ENCODE measurements at places on chromosomes 3 and 15.

DNA sequence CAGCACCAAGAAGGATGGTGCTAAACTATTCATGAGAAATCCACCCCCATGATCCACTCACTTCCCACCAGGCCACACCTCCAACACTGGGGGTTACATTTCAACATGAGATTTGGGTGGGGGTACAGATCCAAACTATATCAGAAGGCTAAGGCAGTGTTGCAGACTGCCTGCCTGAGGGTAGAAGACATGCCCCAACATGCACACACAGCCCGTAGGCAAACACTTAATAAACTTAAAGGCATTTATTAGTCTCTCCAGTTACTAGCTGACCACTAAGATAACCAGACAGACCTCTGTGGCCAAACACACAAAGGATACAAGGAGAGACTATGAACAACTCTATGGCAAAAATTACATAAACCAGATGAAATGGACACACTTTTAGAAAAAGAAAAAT lies 10.2 kb downstream of the FAM162A start:
- DNase-seq, result no peak

GRCh38 chr3:173849489-173849888 lies 451.9 kb downstream of the NLGN1 start:
- DNase-seq, result no peak

GRCh38 chr3:140347151-140347550 lies 330.7 kb upstream of the TRIM42 start:
- DNase-seq, result no peak

DNA sequence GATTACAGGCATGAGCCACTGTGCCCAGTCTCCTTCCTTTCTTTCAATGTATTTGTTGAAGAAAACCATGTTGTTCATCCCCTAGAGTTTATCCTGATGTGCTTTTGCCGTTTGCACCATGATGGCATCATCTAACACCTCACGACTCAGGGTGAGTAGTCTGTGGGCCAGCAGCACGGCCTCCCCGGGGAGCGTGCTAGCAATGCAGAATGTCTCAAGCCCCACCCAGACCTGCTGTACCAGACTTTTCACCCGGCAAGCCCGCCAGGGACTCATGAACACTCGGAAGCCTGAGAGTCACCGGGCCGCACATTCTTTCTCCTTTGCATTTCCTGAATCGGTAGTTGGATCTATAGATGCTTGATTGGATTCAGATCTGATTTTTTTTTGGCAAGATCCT lies 64.6 kb downstream of the RPN1 start:
- DNase-seq, result no peak

- no peak for DNase-seq
These were observed 315.9 kb upstream of the SEMA6D start for GRCh38 chr15:47401427-47401826.

DNA sequence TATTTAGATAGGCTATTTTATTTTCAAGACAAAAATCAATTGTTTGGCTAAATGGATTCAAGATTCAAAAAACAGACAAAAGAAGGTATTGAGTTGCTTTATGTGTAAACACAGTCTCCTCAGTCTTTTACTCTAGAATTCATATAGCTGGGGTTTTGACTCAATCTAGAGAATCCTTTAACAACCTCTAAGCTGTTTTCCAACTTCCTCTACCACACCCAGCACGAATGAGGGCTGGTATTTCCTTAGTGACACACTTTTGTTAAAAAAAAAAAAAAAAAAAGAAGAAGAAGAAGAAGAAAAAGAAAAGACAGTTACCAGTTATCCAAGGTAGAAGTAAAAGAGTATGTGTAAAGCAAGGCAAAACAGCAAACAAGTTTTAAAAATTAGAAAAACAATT lies 732.8 kb upstream of the GOLIM4 start:
- DNase-seq, result no peak

DNA sequence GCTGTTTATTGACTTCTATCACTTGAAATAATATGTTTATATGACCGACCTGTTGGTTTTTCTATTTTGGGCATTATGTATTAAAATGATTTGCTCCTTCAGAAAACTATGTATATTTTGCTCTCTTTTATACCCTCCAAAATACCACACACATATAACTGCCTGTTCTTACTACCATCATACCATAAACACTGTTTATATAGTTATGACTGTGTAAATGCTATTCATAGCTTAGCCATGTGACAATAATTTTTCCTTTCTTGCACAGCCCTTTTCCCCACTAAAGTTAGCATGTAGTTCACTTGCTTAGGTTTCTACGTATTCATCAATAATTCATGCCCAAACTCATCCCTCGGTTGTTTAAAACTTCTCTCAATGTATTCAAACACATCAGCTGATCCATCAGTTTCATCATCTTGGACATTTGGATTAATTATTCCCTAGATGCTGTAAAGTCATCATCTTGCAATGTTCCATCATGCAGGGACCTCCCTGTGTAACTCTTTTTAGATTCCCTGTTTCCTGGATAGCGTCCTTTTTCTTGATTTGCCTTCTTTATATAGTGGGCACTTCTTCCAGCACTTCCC lies 8.2 kb upstream of the RYK start:
- no peak for DNase-seq

DNA sequence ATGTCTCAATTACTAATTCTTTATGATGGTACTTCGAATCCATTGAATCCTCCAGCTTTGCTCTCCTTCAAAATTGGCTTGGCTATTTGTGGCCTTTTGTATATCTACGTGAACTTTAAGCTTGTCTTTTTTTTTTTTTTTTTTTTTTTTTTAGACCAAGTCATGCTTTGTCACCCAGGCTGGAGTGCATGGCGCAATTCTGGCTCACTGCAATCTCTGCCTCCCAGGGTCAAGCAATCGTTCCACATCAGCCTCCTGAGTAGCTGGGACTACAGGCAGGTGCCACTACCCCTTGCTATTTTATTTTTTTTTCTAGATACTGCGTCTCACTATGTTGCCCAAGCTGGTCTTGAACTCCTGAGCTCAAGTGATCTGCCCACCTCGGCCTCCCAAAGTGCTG lies 7.7 kb upstream of the DIPK2A start:
- no peak for DNase-seq

DNA sequence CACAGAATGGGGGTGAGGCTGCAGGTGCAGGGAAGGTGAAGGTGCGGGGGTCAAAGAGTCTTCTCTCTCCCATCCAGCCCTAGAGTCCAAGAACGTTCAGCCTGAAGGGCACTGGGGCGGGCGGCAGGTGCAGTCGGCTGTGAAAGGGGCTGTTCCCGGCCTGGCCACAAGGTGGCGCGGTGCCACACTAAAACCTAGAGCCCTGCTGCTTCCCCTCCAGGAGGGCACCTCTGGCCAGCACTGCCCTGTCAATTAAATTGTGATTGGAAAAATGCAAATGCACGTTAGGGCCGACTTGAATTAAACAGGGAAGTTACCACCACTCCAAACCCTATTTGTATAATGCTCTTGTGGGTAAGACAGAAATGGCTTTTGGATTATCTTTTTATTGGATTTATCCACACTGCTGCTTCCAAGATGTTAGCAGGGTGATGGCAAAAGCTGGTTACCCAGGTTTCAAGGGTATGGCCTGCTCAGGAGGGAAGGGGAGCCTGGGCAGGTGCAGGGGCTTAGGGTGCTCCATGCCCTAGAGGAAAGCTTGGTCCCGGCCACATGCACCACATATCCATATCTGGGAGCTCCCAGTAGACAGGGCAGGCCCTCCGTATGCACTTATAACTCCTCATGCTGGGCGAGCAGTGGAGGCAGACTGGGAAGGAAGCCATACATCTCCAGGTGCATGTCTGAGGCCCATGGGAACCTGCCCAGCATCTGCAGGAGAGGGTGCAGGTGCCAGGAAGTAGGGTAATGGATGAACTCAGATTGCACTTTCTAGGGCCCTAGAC lies 119.8 kb downstream of the ADCY5 start:
- DNase-seq, result peak; percentile 86

DNA sequence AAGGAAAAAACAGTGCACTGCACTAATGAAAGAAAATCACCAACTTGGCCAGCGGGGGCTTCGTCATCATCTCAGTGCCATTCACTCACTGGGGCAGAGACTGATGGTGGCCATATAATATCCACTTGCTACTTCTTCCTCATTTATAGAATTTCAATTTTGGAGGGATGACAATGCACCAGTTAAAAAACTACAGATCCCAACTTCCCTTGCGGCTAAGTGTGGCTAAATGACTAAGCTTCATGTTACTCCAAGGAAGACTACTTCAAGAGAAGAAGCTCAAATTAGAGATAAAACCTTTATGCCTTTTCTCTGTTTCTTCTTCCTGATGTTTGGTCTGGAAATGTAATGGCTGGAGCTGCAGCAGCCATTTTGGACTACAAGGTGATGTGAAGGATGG lies 38.8 kb downstream of the NGLY1 start:
- DNase-seq, result no peak

- DNase-seq, result peak; percentile 69
These were observed 24.8 kb downstream of the GABRA5 start for GRCh38 chr15:26891448-26892181.

- DNase-seq, result no peak
These were observed 7.5 kb downstream of the IQSEC1 start for GRCh38 chr3:13065727-13066126.

- DNase-seq, result no peak
These were observed 1.0 kb downstream of the PIGZ start for GRCh38 chr3:196967412-196968232.

DNA sequence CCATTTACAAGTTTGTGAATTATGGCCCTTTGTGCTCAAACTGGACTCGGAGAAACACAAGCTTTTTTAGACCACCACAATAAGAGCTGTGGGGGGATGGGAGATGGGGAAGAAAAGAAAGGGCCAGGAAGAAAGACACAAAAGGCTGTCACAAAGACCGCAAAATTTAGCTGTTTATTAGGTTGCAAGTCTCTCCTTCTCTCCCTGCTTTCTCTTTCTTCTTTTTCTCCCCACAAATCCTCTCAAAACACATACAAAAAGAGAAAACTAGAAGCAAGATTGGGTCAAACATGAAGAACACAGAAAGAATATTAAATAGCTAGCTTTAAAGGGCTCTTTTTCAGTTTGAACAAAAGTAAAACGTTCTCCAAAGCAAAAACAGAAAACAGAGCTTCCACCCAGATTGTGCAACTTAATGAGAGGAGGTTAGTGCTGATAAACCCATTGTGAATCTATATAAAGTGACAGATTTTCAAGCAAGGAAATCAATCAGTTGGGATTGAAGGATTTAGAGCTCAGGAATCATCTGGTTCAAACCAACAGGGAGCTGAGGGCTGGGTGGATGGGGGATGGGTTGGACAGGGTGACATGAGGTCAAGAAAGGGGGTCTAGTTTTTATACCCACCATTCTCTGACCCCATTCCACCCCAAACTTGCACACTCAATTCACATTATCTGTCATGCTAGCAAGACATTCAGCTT lies 87.3 kb downstream of the DHX30 start:
- no peak for DNase-seq

DNA sequence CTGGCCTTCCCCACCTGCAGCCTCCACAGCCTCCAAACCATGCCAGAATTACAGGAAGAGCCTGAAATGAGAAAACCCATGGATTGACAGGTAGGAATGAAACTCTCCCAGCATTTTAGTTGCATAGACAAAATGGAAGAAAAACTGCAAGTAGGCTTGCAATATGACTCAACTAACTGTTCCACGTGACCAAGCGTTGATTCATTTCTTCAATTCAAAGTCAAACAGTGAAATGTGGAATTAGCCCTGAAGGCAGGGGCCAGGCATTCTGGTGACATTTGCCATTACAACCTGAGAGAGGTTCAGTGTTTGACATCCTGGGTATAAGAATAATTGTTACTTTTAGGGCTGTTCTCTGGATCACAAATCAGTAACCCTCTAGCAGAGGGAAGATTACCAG lies 676.5 kb upstream of the CFAP20DC start:
- DNase-seq, result peak; percentile 38

DNA sequence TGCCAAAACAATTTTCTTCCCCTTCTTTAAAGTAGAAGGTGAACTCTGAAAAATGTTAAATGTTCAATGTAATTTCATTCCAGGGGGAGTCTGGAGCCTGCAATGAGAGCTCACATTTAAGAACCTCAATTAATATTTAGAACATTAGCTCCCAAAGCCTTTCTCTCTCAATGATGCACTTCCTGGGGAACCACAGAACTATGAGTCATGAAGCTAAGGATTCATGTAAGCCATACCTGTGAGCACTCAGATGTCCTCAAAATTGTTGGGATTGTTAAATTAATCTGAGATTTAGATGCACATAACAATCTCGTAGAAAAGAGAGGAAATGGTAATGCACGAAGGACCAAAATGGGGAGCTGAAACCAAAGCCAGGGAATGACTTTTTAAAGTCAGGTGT lies 244.2 kb upstream of the LRIG1 start:
- no peak for DNase-seq

DNA sequence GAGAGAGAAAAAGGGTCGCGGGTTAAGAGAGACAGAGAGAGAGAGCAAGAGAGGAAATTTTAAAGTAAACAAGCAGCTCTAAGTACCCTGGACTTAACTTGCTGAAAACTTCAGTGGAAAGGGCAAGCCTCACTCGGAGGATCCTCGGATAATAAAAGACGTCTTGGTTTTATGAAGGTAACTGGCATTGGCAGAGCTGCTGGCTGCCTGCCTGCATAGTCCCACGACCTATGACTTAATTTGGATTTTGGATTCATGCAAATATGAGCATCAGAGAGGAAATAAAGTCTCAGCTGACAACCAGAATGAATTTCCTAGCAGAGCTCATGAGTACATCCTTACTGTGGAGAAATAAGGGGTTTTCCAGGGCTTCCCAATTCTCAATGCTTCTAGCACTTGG lies 95.1 kb upstream of the PDZRN3 start:
- no peak for DNase-seq

- no peak for DNase-seq
These were observed 9.2 kb upstream of the HES1 start for GRCh38 chr3:194126790-194127189.

DNA sequence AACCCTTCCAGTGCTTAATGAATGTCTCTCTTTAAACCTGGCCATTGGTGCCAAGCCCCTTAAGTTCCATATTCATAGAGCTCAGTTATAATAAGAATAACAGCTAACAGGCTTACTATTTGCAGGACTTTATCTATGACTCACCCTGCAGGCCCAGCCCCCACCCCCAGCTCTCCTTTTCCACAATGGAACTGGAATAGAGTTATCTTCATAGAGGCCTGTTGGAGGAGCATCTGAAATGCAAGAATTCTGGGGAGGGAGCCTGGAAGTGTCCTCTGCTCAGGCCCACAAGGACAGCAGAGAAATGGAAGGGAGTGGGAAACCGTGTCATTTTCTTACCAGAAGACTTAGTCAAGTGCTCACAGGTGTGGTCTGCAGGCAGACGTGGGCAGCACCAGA lies 52.8 kb downstream of the SEMA5B start:
- DNase-seq, result no peak

GRCh38 chr3:122730240-122730639 lies 49.6 kb downstream of the PARP14 start:
- DNase-seq, result no peak

- DNase-seq, result no peak
These were observed 24.0 kb downstream of the CFAP100 start for GRCh38 chr3:126418661-126419131.

DNA sequence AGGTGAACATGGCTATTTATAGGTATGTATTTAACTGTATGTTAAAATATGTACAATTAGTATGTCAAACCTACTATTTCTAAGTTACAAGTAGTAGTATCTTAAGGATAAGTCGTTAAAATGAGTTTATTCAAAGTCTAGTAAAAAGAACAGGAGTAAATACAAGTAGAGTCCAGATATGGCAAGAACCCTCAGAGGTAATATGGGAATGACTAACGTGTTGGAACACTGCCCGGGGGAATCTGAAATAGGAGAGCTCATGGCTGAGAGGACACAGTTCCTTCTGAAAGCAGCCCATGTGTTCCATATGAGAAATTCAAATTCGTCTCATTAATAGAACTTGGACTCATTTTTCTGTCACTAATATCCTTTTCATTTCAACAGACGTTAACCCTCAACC lies 158.8 kb downstream of the CLSTN2 start:
- DNase-seq, result no peak

GRCh38 chr3:179872842-179873241 lies 163.9 kb downstream of the PEX5L start:
- no peak for DNase-seq

Data from activated T-cell treated with anti-CD3 and anti-CD28 coated beads, Interleukin-2, amount 50 U/mL, for 48 hours (primary cell).